ENCODE measurements at places on chromosomes 3 and 15.
A peak's percentile ranks its signal among the peaks of the same experiment; 100 is the strongest.

- DNase-seq = no peak
These were observed 78.4 kb downstream of the FBXL2 start for GRCh38 chr3:33355611-33356010.

GRCh38 chr15:48334260-48334659 lies 3.0 kb downstream of the DUT start:
- DNase-seq = no peak

DNA sequence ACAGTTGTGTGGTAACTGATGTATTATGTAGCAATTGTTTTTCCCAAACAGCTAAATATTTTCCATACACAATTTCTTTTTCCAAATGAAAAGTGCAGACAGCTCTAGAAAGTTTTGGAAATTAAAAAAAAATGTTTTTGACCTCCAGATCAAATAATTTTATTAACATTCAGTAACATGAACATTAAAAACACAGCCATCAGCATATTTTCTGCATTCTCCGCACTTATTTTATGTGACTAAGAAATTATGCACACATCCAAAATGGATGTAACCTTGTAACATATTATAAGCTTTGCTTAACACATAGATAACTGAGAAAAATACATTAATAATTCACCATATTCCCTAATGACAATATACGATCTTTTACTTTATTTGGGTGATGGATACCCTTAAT lies 224.6 kb downstream of the VGLL3 start:
- no peak for DNase-seq

GRCh38 chr3:186880406-186880805 lies 37.9 kb downstream of the ADIPOQ start:
- DNase-seq = no peak

GRCh38 chr3:167484551-167484950 lies 10.7 kb upstream of the SERPINI2 start:
- no peak for DNase-seq

GRCh38 chr3:5021116-5022092 lies 42.2 kb downstream of the BHLHE40 start:
- DNase-seq = no peak

DNA sequence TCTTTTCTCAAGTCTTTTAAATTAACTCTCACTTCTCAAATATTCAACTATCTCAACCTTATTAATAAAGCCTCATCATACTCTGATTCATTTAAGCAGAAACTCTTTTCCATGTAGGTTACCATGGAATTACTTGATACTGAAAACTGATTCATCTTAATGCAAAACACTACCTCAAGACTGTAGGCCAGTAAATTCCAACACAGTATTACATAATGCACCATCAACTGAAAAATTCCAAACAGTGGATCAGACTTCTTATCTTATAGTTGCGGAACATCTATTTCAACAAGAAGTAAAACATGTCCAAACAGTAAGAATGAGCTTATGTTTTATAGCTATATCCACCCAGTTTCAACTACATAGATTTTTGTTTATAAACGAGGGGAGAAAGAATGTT lies 124.5 kb downstream of the PEAK1 start:
- no peak for DNase-seq

DNA sequence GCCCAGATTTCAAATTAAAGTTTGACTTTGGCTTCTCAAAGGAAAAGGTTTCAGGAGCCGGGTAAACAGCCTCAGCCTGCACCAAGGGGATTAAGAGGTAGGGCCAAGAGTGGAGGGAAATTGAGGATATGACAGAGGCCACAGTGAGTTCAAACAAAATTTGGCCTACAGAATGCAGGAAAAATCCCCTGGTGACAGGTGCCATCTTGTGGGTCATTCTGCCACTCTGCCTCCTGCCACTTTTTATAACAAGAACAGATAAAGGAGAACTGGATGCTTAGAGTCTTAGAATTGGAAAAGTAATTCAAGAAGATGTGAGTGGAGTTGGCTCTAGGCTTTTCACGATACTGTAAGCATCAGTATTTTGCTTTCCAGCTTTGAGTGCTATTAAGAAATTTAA lies 253.2 kb downstream of the NR2F2 start:
- DNase-seq = no peak

DNA sequence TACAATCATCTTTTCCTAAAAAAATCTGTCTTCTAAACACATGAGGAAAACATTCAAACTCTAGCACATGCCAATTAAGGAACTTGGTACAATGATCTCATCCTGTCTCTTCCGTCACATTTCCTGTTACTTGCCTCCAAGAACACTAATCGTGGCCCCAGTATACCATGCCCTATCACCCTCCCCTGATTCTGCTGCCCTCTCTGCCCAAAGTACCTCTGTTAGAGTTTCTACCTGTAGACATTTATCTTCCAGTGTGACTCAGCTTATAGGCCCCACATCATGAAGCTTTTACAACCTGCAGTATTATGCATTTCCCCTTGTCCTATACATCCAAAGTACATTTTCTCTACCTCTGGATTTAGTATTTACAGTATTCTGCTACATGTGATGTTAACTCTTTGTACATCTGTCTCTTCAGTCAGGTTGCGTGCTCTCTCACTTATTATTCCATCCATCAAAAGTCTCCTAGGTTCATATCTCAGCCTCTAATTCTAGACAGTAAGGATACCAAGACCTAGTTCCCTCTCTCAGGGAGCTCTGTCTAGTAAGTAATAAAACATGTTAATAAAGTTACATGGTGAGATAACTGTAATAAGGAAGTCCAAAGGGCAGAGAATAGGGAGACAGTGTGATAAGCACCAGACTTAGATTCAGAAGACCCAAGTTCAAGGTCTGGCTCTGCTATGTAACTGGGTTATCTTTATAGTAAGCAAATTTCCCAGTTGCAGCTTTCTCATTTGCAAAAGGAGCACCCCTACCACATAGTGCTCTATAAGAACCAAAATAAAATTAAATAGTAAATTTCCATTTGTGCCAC lies 8.9 kb upstream of the SEMA6D start:
- no peak for DNase-seq

- DNase-seq = no peak
These were observed 11.8 kb upstream of the TMEM87A start for GRCh38 chr15:42285034-42285433.

DNA sequence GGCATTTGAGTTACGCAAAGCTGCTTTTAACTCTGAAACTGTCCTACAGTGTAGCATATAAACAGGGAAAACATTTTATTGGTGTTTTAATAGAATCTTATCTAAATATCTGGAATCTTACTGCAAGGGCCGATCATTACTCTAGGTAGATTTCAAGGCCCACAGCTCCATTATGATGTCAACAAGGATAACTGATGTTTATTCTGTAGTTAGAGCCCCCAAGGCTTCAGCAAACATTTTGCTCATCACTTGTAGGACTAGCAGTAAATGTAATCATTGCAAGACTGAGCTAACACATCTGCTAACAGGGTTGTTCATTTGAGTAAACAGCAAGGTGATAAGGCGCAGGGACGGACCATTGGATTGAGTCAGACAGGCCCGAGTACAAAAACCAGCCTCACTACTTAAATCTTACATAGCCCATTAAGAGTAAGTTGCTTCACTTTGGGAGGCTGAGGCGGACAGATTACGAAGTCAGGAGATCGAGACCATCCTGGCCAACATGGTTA lies 332.5 kb upstream of the TPRG1 start:
- DNase-seq = no peak

- no peak for DNase-seq
These were observed 26.0 kb upstream of the BUB1B start for GRCh38 chr15:40134885-40135284.

GRCh38 chr3:196235452-196236122 lies 19.3 kb downstream of the SLC51A start:
- DNase-seq = no peak

DNA sequence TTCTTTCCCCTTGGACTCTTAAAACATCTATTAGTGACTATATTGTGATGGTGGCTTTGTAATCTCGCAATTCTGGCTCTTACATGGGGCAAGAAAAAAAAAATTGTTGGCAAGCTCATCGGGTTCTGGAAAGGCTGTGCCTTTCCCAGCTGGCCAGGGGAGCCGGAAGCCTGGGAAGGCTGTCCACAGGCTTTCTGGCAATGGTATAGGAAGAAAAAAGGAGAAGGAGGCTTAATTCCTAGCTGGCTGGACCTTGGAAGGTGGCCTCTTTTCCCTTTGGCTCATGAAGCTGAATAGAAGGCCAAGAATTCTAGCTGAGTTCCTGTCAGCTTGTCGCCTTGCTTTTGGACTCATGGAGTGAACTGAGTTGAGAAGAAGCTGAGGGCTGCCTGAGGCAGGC lies 243.5 kb upstream of the SEMA6D start:
- no peak for DNase-seq

- no peak for DNase-seq
These were observed 5.9 kb downstream of the KY start for GRCh38 chr3:134644731-134645514.

DNA sequence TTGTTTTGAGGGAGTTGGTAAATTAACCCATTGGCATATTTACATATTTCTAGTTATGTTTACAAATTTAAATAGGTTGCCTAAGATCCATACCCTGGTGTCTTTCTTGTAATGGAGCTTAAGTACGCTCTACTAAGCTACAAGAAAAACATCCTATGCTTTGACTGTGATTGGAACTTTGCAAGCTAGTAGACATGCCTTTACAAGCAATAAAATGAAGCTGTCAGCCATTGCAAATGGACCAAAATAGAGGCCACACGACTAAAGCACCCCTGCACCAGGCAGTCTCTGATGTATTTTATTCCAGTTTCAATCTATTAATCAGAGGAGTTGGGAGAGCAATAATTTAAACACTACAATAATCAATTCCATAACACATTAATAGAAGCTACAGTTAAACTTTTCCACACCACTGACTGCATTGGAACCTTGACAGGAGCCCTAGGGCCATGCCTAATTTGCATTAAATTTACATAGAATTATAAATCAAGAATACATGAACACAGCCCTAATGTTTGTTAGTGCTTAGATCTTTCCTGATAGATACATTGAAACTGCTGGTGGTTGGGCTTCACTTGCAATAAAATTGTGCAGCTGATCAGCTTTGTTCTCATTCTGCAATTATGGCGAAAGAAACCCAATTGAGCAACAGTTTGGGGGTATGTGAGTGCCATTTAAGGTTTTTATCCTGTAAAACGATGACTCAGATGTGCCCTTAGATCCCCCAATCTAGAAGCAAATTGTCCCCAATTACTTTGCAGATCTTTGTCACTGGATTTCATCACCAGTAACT lies 360.1 kb downstream of the LSAMP start:
- DNase-seq = no peak

GRCh38 chr15:34336991-34337556 lies 507 bp downstream of the SLC12A6 start:
- no peak for DNase-seq

- no peak for DNase-seq
These were observed 25.8 kb upstream of the GOLGA6C start for GRCh38 chr15:75232252-75232813.

GRCh38 chr3:39707314-39707909 lies 102.0 kb upstream of the MYRIP start:
- peak; percentile 45 for DNase-seq

- no peak for DNase-seq
These were observed 348.6 kb downstream of the NLGN1 start for GRCh38 chr3:173745952-173746682.

DNA sequence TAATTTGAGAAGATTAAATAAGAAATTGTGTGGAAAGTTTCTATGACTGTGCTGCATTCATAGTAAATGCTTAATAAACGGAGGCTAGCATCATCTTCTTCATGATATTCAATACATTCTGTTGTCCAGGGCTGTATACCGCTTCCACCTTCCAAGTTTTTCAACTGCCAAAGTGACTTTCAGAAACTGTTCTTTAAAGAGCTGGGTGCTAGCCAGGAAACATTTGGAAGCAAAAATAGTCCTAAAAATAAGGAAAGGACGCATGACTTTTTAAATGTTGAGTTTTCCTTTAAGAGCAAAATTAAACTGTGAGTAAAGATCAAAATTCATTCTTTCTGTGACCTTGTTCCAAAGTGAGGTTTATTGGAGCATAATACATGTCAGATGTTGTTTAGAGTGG lies 9.4 kb upstream of the ERC2 start:
- no peak for DNase-seq

GRCh38 chr15:65836665-65837064 lies 32.6 kb upstream of the RAB11A start:
- DNase-seq = no peak

- no peak for DNase-seq
These were observed 156.2 kb upstream of the COL8A1 start for GRCh38 chr3:99482191-99482590.

DNA sequence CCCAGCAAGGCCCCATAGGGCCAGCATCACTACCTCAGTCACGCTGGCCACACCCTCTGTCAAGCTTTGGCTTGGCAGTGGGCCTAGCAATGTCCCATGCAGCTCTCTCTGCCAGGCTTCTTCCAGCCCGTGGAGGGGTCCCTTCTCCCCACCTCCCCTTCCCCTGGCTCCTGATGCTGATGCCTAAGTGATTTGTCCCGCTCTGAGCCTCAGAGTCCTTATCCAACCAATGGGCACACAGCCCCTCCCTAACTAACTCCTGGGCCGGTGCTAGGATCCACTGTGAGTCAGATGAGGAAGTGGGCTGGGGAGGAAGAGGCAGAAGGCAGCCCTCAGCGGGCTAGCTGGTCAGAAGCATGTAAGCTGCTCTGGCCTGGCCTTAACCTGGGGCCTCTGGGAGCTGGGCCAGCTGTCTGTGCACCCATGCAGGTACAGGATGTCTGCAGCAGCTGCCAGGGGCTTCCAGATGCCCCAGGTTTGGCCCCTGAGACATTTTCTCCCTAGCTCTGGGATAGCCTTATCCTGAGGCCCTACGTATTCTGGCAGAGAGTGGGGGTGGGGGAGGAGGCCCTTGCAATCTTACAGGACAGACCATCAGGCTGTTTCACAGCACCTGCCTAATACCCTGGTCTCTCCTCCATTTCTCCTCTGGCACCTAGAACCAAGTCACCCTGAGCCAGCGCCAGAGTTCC lies 740 bp upstream of the ZBTB47 start:
- DNase-seq = peak; percentile 43

DNA sequence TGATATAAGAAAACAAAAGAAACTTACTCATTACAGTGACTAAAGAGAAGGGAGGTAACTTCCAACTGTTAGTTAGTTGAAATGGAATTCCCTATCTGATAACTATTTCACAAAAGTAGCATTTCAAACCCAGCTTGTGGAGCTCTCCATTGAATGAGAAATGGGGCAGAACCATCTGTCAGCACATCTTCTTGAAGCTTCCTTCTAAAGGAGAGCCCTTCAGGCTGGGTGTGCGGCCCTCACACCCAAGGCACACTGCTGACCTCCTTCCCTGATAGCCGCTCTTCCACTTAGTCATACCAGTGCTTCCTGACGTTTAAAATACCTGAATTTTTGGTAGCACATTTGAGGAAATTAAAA lies 28.1 kb upstream of the VEPH1 start:
- DNase-seq = no peak
